Liver (tissue), 10 donors: ENCODE measurements at places on chromosomes 7 and 10.
A peak's percentile ranks its signal among the peaks of the same experiment; 100 is the strongest.

DNA sequence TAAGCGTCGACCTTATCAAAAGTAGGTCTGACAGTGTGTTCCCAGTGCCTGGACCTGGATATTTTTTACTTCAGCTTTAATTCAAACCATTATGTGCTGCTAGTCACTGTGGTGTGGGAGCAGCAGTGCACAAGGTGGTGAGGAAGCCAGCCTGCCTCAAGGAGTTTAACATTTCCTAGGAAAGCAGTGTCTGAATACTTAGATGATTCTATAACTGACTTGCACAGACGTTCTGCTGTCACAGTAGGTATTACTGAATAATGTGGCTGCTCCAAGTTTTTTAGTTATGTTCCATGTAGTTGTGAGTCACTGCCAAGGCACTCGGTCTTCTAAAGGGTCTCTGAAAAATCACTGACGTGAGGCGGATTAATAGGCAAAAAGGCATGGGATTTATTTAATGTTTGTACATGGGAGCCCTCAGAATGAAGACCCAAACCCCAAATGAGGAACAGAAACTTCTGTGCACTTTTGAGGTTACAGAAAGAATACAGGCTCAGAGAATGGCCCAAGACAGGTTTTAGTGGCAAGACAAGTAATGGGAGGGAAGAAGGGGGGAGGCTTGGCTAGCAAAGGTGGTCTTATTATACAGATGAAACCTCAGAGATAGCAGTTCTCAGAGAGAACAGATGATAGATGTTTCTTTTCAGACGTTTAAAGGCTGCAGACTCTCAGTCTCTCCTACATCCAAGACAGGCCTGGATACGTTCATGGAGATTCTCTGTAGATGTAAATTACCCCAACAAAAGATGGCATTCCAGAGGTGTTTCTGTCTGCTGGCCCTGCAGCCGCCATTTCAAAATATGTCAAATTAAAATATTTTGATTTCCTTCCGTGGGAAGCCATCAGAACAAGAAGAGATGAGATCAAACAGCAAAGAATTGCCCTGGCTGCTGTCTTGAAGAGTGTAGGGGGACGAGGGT, 209.3 kb downstream of the SDK1 start:
- no peak for DNase-seq

DNA sequence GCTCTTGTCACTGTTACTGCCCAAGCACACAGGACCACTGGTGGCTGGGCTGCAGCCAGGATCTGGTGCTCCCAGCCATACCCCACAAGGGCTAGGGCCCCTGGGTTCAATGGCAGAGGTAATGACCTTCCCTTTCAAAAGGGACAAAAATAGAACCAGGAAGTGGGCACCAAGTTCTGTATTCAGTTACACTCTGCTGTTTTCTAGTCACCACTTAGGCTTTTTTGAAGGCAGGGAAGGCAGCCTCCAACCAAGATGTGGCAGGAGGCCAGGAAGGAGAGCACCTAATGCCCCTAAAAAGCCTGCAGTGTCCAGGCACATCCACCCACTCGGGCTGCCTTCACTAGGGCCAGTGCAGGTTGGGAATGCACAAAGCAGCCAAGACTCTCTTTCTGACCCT, 47.8 kb downstream of the NOD1 start:
- DNase-seq: no peak

- no peak for DNase-seq
Observed at GRCh38 chr7:43570688-43571365, 12.1 kb upstream of the STK17A start.

- no peak for DNase-seq
Observed at GRCh38 chr10:47165168-47165710, 134.8 kb upstream of the GDF10 start.

DNA sequence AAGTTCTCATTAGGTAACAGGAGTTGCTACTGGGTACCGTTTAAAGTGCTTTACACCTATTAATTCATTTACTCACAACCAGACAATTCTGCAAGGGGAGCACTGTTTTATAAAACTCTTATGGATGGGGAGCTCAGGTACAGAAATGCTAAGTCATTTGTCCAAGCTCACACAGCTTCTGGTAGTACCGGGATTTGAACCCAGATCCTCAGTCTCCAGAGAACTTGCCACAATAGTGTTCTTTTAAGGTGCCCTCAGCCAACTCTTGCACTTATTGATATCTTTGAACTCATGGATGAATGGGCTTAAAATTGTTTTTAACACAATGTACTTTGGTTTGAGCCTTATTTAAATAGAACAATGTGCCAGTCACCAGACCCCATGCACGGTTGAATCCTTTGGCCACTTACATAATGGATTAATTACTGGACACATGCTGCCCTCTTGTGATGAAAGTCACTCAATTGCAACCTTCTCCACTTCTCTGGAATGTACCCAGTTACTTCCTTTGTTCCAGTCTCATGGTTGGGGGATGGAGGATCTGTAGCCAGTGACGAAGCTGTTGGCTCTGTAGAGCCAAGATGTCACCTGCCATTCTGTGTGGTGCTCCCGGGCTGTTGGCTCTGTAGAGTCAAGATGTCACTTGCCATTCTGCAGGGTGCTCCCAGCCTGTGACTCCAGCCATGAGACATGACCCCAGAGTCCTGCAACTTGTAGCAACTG, 65.6 kb downstream of the NOD1 start:
- no peak for DNase-seq

- DNase-seq: no peak
Observed at GRCh38 chr7:21944616-21945453, 864 bp downstream of the CDCA7L start.

DNA sequence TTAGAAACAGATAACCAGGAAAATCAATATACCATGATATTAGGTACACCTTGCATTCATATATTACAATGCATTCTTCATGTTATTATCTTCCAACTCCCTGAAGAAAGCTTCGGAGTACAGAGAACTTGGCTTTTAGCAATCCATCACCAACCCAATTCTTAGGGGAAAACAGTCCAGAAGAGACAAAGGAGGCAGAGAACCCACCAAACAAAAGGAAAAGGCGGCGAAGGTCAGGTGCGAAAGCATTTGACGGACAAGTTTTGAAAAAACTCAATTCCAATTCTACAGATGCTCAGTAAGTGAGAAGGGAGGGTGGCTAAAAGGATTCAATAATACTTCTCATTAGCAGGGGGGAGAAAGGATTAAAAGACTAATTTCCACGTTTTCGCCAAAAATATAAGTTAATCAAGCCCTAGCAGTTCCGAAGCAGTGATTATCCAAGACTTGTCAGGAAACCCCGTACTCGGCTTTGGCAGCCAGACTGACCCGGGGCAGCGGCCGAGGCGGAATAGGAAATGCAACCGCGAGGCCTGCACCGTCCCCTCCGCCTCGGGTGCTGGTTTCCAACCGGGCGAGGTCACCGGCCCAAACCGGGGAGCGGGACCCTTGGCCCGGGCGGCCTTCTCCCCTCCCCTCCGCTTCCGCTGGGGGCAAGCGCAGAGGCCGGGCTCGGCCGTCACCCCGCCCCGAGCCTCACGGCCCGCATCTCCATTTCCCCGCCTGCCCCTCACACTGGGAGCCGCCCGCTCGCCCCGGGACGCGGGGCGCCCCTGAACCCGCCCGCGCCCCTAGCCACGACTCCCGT, 747 bp downstream of the GDI2 start:
- peak; percentile 70 for DNase-seq

- DNase-seq: no peak
Observed at GRCh38 chr10:51760864-51761640, 61.7 kb upstream of the CSTF2T start.

GRCh38 chr7:21077602-21078001, 290.9 kb upstream of the SP8 start:
- no peak for DNase-seq

- DNase-seq: peak; percentile 46
Observed at GRCh38 chr10:103888113-103888841, 29.7 kb downstream of the STN1 start.

GRCh38 chr10:104492329-104492940, 138.8 kb downstream of the CFAP58 start:
- no peak for DNase-seq

GRCh38 chr7:23264916-23265458, 18.4 kb downstream of the GPNMB start:
- no peak for DNase-seq

DNA sequence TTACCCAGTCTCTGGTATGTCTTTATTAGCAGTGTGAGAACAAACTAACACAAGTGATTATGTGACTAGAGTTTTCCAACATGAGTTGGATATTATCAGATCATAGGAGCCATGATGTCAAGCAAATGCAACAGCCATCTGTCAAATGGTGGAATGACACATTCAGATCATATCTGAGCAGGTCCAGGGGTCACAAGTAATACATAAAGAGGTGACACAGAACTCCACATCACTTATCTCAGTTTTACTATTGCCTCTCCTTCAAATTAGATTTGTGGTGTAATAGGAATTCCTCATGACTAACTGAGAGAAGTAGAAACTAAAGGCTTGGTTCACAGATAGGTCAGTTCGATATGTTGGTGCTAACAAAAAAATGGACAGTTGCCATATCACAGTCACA, 12.2 kb upstream of the SAMD9L start:
- no peak for DNase-seq

- no peak for DNase-seq
Observed at GRCh38 chr10:58621379-58622077, 108.9 kb downstream of the BICC1 start.

- DNase-seq: no peak
Observed at GRCh38 chr10:58757352-58758065, 244.8 kb downstream of the BICC1 start.

DNA sequence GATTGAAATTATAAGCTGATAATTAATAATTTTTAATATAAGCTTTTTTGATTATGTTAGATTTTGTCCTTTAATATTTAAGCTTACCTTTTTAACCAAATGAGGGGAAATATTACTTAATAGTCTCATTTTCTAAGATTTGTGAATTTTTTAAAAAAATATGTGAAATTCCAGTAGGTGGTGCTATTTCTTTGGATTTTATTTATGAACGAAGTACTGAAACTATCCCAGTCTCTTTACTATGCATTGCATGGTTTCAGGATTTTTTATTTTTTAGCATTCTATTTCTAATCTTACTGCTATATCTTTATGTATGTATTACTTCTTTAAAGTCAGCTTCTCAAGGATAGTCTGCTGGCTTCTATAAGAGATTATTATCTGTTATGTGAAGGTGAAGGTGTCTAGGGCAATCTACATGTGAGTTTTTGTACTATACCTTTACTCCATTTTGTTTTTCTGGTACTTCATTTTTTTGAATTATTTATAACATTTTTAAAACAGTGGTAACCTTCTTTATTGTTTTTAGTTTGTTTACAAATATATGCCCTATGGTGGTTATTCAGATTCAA, 78.3 kb downstream of the ATRNL1 start:
- DNase-seq: no peak

DNA sequence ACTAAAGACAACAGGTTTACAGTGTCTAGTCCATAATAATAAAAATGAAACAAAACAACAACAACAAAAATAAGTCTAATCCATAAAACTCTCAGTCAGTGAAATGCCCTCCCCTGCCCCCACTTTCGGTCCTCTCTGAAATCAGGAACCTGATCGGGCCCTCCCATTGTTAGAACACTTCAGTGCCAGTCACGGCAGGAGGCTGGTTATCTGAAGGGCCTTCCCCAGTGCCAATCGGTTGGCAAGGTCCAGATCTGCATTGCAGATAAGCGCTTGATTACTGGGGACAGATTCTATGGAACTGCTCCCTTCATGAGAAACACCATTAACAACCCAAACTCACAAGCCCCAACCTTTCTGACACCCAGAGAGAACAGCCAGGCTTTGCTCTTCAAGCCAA, 72.2 kb upstream of the EEPD1 start:
- no peak for DNase-seq

DNA sequence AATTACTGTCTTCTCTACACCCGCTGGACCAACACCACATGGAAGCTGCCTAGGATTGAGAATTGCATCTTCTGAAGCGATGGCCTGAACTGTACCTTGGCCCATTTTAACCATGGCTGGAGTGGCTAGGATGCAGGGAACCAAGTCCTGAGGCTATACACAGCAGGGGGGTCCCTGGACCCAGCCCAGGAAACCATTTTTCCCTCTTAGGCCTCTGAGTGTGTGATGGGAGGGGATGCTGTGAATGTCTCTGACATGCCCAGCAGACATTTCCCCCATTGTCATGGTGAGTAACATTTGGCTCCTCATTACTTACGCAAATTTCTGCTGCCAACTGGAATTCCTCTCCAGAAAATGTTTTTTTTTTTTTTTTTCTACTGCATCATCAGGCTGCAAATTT, 822.7 kb downstream of the PCDH15 start:
- DNase-seq: no peak

DNA sequence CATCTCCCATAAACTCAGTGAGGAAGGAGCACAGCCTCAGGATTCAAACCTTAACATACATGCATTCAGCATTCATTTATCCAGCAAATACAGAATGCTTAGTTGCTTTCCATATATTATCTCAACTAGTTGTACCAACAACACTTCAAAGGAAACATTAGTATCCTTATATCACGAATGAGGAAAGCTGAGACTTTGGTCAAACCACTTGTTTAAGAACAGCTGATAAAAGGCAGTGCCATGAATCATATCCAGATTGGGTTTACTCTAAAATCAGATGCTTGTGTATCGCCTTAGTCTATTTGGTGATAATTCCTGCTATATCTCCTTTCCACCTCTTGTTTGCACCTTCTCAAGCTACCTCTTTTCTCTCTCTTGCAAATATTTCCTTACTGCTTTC, 1.9 kb upstream of the CPED1 start:
- DNase-seq: no peak

GRCh38 chr7:117250801-117251200, 72.1 kb downstream of the WNT2 start:
- DNase-seq: no peak

DNA sequence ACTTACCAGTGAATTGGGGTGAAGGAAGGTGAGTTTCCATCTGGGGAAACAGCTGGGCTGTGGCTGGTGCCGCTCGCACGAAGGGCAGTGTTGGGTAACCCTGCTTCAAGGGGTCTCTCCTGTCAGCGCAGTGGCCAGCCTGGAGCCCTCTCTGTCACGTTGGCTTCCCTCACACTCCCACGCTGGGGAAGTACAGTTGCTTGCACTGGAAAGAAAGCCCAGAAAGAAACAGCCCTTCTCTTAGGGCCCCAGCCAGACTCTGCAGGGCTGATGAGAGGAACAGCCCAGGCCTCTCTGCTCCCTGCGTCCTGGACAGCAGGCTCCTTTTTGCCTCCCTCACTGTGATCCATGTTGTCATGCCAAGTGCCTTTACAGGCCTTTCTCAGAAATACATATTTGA, 40.3 kb upstream of the TRIM8 start:
- no peak for DNase-seq

- no peak for DNase-seq
Observed at GRCh38 chr10:63320683-63321082, 145.1 kb downstream of the JMJD1C start.
